Activated CD4-positive, alpha-beta T cell treated with anti-CD3 and anti-CD28 coated beads, Interleukin-2, amount 10 ng/mL, durations not matched to agents 24 days and 14 days (primary cell): ENCODE measurements at places on chromosomes 6 and 20. TPM values are rescaled to one million over a fixed set of nuclear protein-coding genes. Genes with fewer than 3 reads are reported as not detected.

The ZSCAN23 gene
- total RNA-seq, result 1.2 and 2.8 TPM in 2 replicates

The SEL1L2 gene
- total RNA-seq, result not detected in 2 replicates

The CD40 gene
- 2.5 and 2.7 TPM in 2 replicates for total RNA-seq

The UNC5CL gene
- total RNA-seq, result 0.88 and 1.2 TPM in 2 replicates

The C20orf144 gene
- 0.16 and 0.26 TPM in 2 replicates for total RNA-seq

The IRF4 gene
- total RNA-seq, result 831 and 846 TPM in 2 replicates

The ULBP2 gene
- 0.40 and 0.47 TPM in 2 replicates for total RNA-seq

The OPRM1 gene
- total RNA-seq, result not detected in 2 replicates

The HLA-DQA1 gene
- 3.6 and 4.0 TPM in 2 replicates for total RNA-seq

The PET117 gene
- 18.5 and 19.5 TPM in 2 replicates for total RNA-seq

The TREM2 gene
- not detected in 2 replicates for total RNA-seq

The MPIG6B gene
- not detected in 2 replicates for total RNA-seq
